ENCODE measurements at places on chromosomes 5 and 9.
A peak's percentile ranks its signal among the peaks of the same experiment; 100 is the strongest.

DNA sequence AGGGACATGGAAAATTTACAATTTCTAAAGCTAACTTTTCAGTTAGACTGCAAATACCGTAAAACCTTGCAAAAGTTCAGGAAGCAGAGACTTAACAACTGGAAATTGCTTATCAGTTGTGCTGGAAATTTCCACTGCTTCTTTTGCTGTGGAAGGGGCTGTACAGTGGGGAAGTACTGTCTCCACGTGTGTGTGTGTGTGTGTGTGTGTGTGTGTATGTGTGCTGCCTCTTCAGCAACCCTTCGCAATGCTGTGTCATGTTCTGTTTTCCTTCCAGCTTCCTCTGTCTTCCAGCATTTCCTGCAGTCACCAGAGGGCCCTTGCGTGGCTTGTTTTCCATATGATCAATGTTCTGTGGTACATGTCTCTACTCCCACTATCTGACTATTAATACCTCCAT, 87.5 kb upstream of the RANBP3L start:
- H3K27me3 ChIP-seq: no peaks in the 10 kb centered on the region
- no peak overlapping the region for H3K4me3 ChIP-seq
- H3K36me3 ChIP-seq: no peaks in the 10 kb centered on the region
- no peak overlapping the region for H3K27ac ChIP-seq
- no peak for DNase-seq
- no peaks in the 10 kb centered on the region for H3K4me1 ChIP-seq

- DNase-seq: no peak
- H3K4me3 ChIP-seq: no peak within 1 kb of the TSS
- H3K27me3 ChIP-seq: no peaks in the 10 kb centered on the region
- H3K36me3 ChIP-seq: no peaks in the 10 kb centered on the region
- H3K27ac ChIP-seq: no peak within 1 kb of the TSS
Observed at GRCh38 chr9:100577776-100578448, at the start of gene CAVIN4. CAVIN4 (plus strand) TSS chr9:100578079; CDS start chr9:100578144, 65 bp downstream.

GRCh38 chr5:27313549-27313948, 275.2 kb upstream of the CDH9 start:
- no peak for DNase-seq
- no peaks in the 10 kb centered on the region for H3K36me3 ChIP-seq
- H3K27ac ChIP-seq: no peak overlapping the region
- H3K4me1 ChIP-seq: no peaks in the 10 kb centered on the region
- no peaks in the 10 kb centered on the region for H3K27me3 ChIP-seq

- no peaks in the 10 kb centered on the region for H3K27me3 ChIP-seq
- no peak overlapping the region for H3K4me3 ChIP-seq
- H3K36me3 ChIP-seq: no peaks in the 10 kb centered on the region
- no peak overlapping the region for H3K27ac ChIP-seq
- no peak for DNase-seq
- peaks cover 21% of the 10 kb centered on the region for H3K4me1 ChIP-seq
Observed at GRCh38 chr9:5529683-5530221, 19.4 kb downstream of the PDCD1LG2 start.

GRCh38 chr5:176629853-176630680, at the start of the genes EIF4E1B and SNCB:
EIF4E1B (plus strand) TSS chr5:176630675; CDS start chr5:176642788, 12,113 bp downstream.
SNCB (minus strand) TSS chr5:176630534; CDS start chr5:176629654, 880 bp downstream.
- H3K4me1 ChIP-seq: peaks cover 12% of the 10 kb centered on the region
- H3K4me3 ChIP-seq: peak within 1 kb of the TSS; percentile 37
- peaks cover 85% of the 10 kb centered on the region for H3K27me3 ChIP-seq
- H3K27ac ChIP-seq: no peak within 1 kb of the TSS
- DNase-seq: no peak
- no peaks in the 10 kb centered on the region for H3K36me3 ChIP-seq

- H3K36me3 ChIP-seq: no peaks in the 10 kb centered on the region
- no peak overlapping the region for H3K4me3 ChIP-seq
- no peaks in the 10 kb centered on the region for H3K27me3 ChIP-seq
- H3K4me1 ChIP-seq: no peaks in the 10 kb centered on the region
- DNase-seq: no peak
- no peak overlapping the region for H3K27ac ChIP-seq
Observed at GRCh38 chr9:16458696-16459420, 411.6 kb downstream of the BNC2 start.

All from lower lobe of right lung (tissue), 2 donors.